WTC11 (cell line): ENCODE measurements at places on chromosomes 16 and 17. TPM values are rescaled to one million over a fixed set of nuclear protein-coding genes. Genes with fewer than 3 reads are reported as not detected.

- no peak for DNase-seq
Observed at GRCh38 chr17:65290616-65291015, 153.4 kb downstream of the RGS9 start.

DNA sequence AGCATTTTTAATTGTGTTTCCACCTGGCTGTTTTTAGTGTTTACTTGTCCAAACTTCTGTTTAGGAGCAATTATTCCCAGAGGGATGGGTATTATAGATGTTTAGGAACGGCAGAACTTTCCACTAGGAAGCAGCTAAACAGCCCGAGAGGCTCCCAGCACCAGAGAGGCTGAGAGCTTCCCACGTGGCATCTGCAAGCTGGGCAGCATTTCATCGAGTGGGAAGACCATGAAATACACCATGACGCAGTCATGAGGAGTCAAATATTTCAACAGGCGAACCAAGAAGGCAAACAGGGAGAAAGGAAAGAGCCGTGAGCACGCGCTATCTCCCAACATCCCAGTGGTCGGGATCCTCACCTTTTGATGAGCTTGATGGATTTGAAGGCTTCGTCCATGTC is 24.1 kb downstream of the TMEM204 start:
- DNase-seq, result no peak

DNA sequence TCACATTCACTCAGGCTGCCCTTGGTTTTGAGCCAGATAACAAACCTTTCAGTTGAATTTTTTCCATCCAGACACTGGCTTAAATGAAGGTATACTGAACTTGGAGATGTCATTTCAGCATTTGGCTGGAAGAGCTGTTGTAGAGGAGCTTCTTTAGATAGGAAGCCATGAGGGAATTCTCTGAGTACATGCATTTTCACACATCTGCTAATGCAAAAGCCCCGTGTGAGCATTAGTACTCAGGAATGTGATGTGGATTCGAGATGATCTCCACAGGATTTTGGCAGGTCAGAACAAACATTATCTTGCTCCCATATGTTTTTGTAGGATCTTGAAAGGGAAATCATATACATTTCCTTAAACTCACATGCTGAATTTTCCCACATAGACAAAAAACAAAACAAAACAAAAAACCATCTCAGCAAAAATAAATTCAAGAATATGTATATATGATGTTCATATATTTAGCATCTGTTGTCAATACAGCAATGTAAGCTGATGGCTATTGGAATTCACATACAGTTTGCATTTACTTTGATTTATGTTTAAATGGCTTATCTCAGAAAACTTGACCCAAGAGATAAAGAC is 277.2 kb upstream of the TBX2 start:
- DNase-seq, result no peak

GRCh38 chr17:48478224-48479013 is 48.4 kb upstream of the SKAP1 start:
- DNase-seq, result no peak

DNA sequence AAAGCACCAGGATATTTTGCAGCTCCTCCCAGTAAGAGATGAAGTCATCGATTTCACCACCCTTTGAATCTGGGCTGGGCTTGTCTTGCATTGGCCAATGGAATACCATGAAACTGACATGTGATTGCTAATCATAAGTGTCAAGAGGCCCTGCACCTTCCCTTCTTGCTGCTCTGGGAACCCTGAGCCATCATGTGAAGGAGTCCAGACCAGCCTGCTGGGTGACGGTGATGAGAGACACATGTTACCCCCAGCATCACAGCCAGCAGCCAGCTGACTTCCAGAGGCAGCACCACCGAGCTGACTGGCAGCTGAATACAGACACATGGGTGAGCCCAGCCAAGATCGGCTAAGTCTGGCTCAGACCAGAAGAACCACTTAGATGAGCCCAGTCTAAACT is 43.6 kb upstream of the CACNG4 start:
- no peak for DNase-seq

PRRT2 gene
- total RNA-seq, result 20.5 to 25.3 TPM (median 23.6 TPM) in 3 replicates

DNA sequence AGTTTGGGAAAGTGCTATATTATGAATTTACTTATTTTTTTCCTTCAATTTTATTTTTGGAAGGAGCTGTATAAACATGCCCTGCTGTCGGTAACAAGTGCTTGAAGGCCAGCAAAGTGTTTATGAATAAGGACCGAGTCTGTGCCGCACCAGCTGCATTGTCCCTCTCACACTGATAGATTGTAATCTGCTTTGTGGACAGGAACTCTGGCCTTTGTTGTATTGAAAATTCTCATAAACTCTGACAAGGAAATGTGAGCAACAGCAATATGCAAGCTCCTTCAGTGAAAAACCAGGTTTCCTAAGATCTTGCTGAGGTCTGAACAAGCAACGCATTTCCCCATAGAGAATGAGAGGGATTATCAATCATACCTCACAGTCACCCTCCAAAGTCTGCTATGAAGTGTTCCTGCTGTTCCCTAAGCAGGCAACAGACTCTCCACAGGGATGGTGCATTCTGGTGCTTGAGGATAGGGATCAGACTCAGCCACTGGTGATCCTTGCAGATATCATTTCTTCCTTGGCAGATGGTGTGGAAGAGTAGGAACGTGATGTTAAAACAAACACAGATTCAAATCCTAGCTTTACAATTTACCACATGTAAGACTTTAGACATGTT is 109.6 kb downstream of the KCNJ2 start:
- no peak for DNase-seq

GRCh38 chr17:79792341-79792871 is 4.5 kb downstream of the CBX8 start:
- DNase-seq, result peak; percentile 42

TOB1 gene
- total RNA-seq, result 33.5 to 37.9 TPM (median 36.0 TPM) in 3 replicates

DNA sequence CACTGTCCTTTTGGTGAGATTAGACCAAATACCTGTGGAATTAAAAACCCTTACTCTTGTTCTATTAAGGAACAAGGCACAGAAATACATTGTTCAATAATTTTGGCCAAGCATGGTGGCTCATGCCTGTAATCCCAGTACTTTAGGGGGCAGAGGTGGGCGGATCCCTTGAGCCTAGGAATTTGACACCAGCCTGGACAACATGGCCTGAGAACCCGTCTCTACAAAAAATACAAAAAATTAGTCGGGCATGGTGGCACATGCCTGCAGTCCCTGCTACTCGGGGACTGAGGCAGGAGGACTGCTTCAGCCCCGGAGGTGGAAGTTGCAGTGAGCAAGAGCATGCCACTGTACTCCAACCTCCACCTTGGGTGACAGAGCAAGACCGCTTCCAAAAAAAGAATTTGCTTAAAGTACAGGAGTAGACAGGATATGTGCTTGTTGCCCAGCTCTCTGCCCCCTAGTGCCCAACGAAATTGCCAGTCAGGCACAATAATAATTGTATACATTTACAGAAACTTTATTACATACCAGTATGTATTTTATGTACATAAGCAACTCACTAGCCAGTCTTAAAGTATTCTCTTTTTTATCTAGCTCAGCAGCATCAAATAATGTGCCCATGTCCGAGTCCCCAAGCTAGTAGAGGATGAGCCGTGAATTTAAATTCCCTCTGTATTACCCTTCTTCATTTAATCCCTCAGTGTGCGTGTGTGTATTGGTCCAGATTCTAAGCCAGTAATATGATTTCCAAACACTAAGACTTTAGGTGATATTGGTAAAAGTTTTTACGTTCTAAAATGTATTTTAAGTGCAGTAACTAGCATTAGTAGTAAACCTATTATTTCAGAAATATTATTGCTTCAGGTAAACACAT is 1.4 kb downstream of the THUMPD1 start:
- no peak for DNase-seq

DNA sequence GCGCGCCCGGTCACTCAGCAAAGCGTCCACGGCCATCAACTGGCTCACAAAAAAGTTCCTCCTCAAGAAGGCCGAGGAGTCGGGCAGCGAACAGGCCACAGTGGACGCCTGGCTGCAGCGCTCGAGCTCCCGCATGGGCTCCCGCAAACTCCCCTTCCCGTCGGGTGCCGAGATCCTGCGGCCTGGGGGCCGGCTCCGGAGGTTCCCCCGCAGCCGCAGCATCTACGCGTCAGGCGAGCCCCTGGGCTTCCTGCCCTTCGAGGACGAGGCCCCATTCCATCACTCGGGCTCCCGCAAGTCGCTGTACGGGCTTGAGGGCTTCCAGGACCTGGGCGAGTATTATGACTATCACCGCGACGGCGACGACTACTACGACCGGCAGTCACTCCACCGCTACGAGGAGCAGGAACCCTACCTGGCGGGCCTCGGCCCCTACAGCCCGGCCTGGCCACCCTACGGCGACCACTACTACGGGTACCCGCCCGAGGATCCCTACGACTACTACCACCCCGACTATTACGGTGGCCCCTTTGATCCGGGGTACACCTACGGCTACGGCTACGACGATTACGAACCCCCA is 10.7 kb downstream of the MYO15A start:
- DNase-seq, result no peak

DNA sequence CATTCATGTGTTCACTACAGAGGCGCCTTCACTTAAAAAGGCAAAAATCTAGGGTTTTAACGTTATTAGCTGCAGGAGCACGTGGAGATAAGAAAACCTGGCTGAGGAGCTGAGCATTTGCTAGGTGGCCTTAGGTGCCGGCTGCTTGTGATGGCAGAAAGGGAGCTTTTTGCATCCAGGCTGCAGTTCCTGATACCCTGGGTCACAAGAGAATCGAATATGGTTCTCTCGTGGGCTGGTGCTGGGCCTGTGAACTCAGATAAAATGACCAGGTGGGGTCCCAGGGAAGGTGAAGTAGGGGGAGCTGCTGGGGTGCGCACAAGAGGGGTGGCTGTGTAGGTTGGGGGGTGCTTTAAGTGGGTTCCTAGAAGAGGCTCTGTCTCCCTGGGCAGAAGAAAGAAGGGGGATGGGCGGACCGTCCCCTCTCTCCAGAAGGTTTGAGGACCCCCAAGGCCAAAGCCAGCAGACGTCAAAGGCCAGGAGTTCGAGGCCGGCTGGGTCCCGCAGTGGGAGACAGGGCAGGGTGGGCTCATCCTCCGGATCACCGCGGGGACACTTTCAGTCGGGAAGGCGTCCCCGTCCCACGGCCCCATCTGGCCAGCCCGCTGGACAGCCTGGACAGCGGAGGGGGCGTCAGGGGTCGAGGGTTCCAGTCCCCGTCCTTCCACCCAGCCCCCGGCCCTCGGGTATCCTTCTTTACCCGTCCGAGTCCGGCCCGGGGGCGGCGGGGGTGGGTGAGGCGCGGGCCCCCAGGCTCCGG is 740 bp upstream of the CMIP start:
- DNase-seq, result no peak

DNA sequence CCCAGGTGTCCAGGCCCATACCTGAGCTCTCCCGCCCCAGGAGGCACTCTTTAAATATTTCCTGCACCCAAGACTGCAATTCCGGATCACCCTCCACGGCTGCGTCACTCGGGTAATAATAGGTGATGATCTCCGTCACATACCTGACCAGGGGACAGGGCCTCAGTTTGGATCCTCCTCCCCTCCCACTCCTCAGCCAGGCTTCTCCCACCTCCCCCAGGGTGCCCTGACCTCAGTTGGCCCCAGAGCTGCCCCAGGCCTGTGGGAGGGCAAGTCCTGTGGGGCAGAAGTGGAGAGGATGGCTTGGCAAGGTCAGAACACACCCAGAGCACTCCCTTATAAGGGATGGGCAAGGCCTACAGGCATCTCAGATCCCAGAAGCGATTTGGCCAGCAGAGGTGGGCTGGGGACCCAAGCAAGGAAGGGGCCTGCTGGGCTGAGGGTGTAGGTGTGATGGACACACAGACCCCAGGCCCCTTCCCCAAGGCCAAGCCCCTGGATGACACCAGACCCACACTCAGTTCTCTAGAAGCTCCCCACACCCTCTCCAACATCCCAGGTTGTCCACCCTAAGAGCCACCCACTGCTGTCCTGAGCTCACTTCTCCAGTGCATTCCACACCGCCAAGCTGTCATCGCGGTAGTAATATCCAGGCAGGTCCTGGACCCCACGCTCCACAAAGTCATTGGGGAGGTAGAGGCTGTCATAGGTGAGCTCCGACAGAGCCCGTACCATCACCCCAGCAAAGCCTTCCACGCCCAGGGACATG is 11.8 kb downstream of the ALOX12B start:
- DNase-seq, result no peak

- no peak for DNase-seq
Observed at GRCh38 chr16:14071576-14072271, 605 bp downstream of the MRTFB start.

- DNase-seq, result peak; percentile 64
Observed at GRCh38 chr17:47975189-47975822, 4.4 kb downstream of the CDK5RAP3 start.

- no peak for DNase-seq
Observed at GRCh38 chr16:56513972-56514371, 5.9 kb downstream of the BBS2 start.

GRCh38 chr17:73686126-73686525 is 41.9 kb upstream of the SDK2 start:
- DNase-seq, result peak; percentile 29

- DNase-seq, result no peak
Observed at GRCh38 chr17:28325211-28325610, 6.2 kb downstream of the TMEM97 start.

CDC42EP4 gene
- 17.0 to 18.8 TPM (median 18.4 TPM) in 3 replicates for total RNA-seq

BEAN1 gene
- 0.07 TPM in 1 of 3 replicates, not detected in the others for total RNA-seq

- DNase-seq, result no peak
Observed at GRCh38 chr17:33500151-33500550, 207.1 kb upstream of the ASIC2 start.

DNA sequence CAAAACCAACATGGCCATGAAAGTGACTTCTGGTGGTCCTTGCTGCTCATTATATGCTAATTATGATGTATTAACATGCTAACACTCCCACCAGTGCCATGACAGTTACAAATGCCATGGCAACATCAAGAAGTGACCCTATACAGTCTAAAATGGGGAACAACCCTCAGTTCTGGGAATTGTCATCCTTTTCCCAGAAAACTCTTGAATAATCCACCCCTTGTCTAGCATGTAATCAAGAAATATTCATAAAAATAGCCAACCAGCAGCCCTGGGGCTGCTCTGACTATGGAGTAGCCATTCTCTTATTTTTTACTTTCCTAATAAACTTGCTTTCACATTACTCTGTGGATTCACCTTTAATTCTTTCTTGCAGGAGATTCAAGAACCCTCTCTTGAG is 35.9 kb downstream of the DNAJA2 start:
- no peak for DNase-seq

DNA sequence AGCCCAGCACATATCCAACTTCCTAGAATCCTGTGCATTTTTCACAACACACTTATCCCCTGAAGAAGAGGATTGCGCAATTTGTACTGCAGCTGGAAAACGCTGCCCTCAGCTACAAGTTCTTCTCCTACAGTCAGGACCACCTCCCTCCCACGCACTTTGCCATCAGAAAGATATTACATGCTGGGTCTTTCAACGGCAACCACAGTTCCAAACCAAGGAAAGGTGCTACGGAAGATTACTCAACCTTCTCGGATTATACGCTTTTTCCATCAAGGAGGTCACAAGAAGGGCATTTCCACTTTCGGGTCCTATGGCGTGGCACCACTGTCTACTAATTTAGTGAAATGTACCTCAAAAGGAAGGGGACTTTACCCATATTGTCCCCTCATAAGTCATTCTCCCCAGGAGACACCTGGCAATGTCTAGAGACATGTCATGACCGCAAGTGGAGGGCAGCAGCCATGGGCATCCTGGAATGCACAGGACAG is 35.2 kb downstream of the USP7 start:
- no peak for DNase-seq

KRT33A gene
- not detected in 3 replicates for total RNA-seq

GRCh38 chr17:63546308-63547082 is 3.8 kb upstream of the DCAF7 start:
- DNase-seq, result no peak
